ENCODE measurements at places on chromosomes 4 and X. TPM values are rescaled to one million over a fixed set of nuclear protein-coding genes. Genes with fewer than 3 reads are reported as not detected.

Gene TMEM47
- total RNA-seq: 44.7 TPM

Gene CLGN
- not detected for total RNA-seq

Gene SSX2
- not detected for total RNA-seq

Gene CCNQ
- total RNA-seq: 31.2 TPM

Gene ATP1B4
- total RNA-seq: 0.74 TPM

Gene FBXO8
- 24.3 TPM for total RNA-seq

Gene CNGA1
- 2.0 TPM for total RNA-seq

Gene CXorf51B
- total RNA-seq: not detected

DNA sequence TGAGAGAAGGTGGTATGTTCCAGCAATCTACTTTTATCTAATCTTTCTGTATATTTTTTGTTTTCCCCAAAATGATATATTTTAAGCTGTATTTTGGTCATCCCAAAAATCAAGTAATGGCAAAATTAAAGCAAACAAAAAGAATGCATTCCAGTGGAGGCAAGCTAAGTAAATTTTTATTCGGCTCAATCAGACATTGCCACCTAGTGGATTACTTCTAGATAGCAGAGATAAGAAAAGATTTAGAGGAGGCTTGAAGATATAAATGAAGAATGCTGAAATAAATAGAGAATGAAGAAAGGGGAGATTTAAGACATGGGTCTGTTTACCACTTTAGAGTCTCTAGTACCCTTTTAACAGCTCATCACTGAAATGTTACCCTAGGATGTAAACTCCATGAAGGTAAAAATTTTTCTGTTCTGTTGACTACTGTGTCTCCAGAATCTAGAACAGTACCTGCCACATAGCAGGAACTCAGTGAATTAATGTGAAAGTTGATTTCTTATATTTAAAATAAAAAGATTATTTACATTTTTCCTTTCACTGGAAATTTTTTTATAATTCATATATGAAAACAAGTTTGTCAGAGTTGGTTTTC lies 110.9 kb upstream of the ANK2 start:
- no peaks in the 10 kb centered on the region for H3K36me3 ChIP-seq
- H3K27me3 ChIP-seq: no peaks in the 10 kb centered on the region
- DNase-seq: no peak

GRCh38 chrX:133191739-133192039 lies 26.5 kb downstream of the TFDP3 start:
- no peaks in the 10 kb centered on the region for H3K4me1 ChIP-seq
- no peak overlapping the region for H3K4me3 ChIP-seq
- no peaks in the 10 kb centered on the region for H3K27me3 ChIP-seq

GRCh38 chrX:102950908-102951866 lies 14.1 kb downstream of the RAB40AL start:
- no peaks in the 10 kb centered on the region for H3K4me1 ChIP-seq
- no peaks in the 10 kb centered on the region for H3K27me3 ChIP-seq
- H3K36me3 ChIP-seq: no peaks in the 10 kb centered on the region
- no peak overlapping the region for H3K4me3 ChIP-seq

GRCh38 chr4:15963576-15963975 lies 601 bp upstream of the FGFBP2 start:
- no peak overlapping the region for H3K4me3 ChIP-seq
- no peaks in the 10 kb centered on the region for H3K27me3 ChIP-seq
- peaks cover 4% of the 10 kb centered on the region for H3K4me1 ChIP-seq
- no peak for DNase-seq

DNA sequence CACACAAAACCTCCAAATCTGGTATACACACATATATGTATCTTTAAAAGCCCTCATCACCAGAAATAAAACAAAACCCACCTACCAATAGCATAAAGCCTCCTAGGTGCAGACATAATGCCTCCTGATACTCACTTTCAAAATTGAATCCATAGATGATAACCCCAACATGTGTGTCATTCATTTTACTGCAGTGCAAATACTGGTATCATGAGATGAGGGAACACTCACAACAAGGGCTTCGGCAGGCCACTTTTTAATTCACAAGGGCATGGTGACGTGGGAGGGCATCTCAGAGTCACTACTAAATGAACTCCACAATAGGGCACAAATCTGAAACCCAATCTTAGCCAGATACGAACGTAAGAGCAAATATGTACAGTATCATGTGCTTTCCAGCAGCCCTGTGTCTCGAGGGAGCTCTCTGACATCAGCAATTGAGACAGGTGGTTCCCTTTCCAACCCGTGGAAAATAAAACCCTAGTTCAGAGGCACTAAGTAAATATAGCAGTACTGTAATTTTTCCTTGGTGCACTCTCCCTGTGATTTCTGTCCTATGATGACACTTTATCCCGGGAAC lies 14.1 kb upstream of the PPARGC1A start:
- H3K4me1 ChIP-seq: no peaks in the 10 kb centered on the region
- H3K27me3 ChIP-seq: no peaks in the 10 kb centered on the region
- DNase-seq: no peak
- H3K4me3 ChIP-seq: no peak overlapping the region
- H3K36me3 ChIP-seq: no peaks in the 10 kb centered on the region

DNA sequence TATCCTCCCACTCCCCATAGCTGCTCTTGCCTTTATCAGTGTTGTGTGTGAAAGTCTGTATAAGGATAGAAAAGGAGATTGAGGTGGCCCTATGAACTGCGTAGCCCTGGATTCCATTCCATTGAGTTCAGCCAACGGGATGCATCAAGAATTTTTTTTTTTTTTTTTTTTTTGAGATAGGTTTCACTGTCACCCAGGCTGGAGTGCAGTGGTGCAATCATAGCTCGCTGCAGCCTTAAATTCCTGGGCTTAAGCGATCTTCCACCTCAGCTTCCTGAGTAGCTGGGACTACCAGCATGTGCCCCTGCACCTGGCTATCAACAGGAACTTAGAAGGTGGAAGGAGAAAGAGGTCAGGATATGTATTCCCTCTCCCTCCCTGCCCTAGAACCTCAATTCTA lies 187.2 kb upstream of the SPRY1 start:
- no peaks in the 10 kb centered on the region for H3K27me3 ChIP-seq
- DNase-seq: no peak
- H3K27ac ChIP-seq: no peak overlapping the region
- no peak overlapping the region for H3K4me3 ChIP-seq

- DNase-seq: peak; percentile 72
- H3K36me3 ChIP-seq: no peaks in the 10 kb centered on the region
These were observed 58.8 kb upstream of the FAAH2 start for GRCh38 chrX:57227691-57228090.

DNA sequence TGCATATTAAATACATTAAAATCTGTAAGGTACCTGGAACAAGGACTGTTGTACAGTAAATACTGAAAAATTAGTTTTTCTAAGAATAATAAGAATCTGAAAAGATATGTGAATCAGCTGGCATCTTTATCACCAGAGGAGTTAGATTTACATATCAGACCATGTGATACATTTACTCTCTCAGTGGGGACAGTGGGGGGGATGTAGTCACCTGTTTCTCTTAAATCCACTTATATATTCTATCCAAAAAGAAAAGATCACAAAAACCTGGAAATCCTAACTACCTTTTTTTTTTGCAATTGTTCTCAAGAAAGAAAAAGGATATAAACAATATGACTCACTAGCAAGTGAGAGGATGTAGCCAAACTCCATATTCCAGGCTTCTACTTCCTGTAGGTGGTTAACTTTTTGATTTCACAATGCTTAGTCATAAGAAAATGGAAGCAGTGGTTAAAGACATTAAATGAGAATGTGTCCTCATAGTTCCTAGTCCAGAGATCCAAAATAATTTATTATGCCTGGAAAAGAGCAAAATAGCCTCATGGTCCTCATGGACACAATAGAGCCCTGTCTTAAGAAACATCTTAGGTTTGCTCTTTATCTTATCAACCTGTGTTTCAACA lies 22.5 kb upstream of the MYOZ2 start:
- H3K4me3 ChIP-seq: no peak overlapping the region
- H3K4me1 ChIP-seq: peaks cover 13% of the 10 kb centered on the region
- no peaks in the 10 kb centered on the region for H3K36me3 ChIP-seq
- no peak for DNase-seq

DNA sequence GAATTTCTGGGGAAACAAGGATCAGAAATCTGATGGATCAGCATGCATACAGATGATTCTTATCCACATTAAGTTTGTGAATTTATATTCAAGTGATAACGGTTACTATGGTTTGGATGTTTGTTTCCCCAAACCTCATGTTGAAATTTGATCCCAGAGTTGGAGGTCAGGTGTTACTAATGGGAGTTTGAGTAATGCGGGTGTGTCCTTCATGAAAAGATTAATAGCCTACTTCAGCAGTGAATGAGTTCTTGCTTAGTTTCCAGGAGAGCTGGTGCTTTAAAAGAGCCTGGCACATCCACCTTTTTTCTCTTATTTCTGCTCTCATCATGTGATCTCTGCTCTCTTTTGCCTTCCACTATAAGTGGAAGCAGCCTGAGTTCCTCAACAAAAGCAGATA lies 712.4 kb downstream of the IL1RAPL1 start:
- no peaks in the 10 kb centered on the region for H3K27me3 ChIP-seq
- H3K4me3 ChIP-seq: no peak overlapping the region
- no peak overlapping the region for H3K27ac ChIP-seq
- DNase-seq: no peak
- no peaks in the 10 kb centered on the region for H3K36me3 ChIP-seq

- no peak overlapping the region for H3K4me3 ChIP-seq
- H3K36me3 ChIP-seq: no peaks in the 10 kb centered on the region
- no peak overlapping the region for H3K27ac ChIP-seq
These were observed 8.8 kb downstream of the TMEM255A start for GRCh38 chrX:120302434-120302833.

DNA sequence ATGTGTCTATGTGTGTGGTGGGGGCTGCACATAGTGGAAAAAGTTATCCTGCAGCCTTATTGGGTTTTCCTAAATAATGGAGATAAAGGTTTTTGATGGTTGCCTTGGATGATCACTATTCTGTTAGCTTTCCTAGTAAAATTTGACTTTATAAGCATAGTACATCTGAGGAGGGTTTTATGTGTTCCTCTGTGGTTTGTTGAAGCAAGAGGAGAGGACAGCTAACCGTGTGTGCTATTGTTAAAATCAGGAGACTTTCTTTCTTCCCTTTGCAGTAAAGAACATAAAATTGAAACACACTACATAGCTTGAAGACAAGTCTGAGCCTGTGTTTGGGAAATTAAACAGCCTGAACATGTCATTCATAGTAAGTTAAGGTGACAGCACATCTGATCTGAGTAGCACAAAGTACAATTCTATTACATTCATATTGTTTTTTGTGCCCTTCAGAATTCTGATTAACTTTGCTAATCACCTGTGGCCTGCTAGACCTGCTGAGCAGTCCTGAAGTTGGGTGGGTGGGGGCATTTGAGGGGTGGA lies 36.8 kb downstream of the C4orf51 start:
- no peak overlapping the region for H3K4me3 ChIP-seq
- H3K4me1 ChIP-seq: no peaks in the 10 kb centered on the region
- H3K36me3 ChIP-seq: no peaks in the 10 kb centered on the region
- no peaks in the 10 kb centered on the region for H3K27me3 ChIP-seq
- no peak for DNase-seq

- H3K4me3 ChIP-seq: no peak overlapping the region
- H3K36me3 ChIP-seq: no peaks in the 10 kb centered on the region
- no peak for DNase-seq
- H3K4me1 ChIP-seq: no peaks in the 10 kb centered on the region
- H3K27me3 ChIP-seq: no peaks in the 10 kb centered on the region
These were observed 30.4 kb upstream of the TEC start for GRCh38 chr4:48300004-48300403.

GRCh38 chr4:40502934-40503333 lies 126.7 kb downstream of the RBM47 start:
- no peaks in the 10 kb centered on the region for H3K27me3 ChIP-seq
- no peak for DNase-seq
- H3K36me3 ChIP-seq: no peaks in the 10 kb centered on the region
- H3K27ac ChIP-seq: no peak overlapping the region
- no peak overlapping the region for H3K4me3 ChIP-seq

DNA sequence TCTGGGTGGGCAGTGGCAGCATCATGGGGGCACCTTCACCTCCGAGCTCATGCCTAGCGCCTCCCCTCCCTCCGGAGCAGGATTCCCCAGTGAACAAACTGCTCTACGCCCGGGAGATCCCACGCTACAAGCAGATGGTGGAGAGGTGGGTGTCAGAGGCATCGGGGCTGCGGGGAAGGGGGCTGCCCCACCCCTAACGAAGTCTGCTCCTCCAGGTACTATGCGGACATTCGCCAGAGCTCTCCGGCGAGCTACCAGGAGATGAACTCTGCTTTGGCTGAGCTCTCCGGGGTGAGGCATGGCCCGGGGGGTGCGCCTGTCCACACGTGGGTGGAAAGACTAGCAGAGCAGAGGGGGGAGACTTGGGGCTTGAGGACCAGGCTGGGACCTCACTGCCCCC lies 2.7 kb upstream of the SRPK3 start:
- peaks cover 18% of the 10 kb centered on the region for H3K4me1 ChIP-seq
- H3K36me3 ChIP-seq: no peaks in the 10 kb centered on the region
- no peak for DNase-seq
- H3K27me3 ChIP-seq: no peaks in the 10 kb centered on the region

GRCh38 chr4:52952540-52952939 lies 90.4 kb downstream of the RASL11B start:
- H3K36me3 ChIP-seq: no peaks in the 10 kb centered on the region
- no peak for DNase-seq
- H3K27ac ChIP-seq: no peak overlapping the region
- no peaks in the 10 kb centered on the region for H3K27me3 ChIP-seq
- no peak overlapping the region for H3K4me3 ChIP-seq
- H3K4me1 ChIP-seq: peaks cover 6% of the 10 kb centered on the region

GRCh38 chrX:153057281-153057680 lies 1.0 kb downstream of the PNMA3 start:
- peaks cover 11% of the 10 kb centered on the region for H3K4me1 ChIP-seq
- no peak overlapping the region for H3K27ac ChIP-seq
- H3K36me3 ChIP-seq: no peaks in the 10 kb centered on the region

- no peaks in the 10 kb centered on the region for H3K36me3 ChIP-seq
- no peaks in the 10 kb centered on the region for H3K27me3 ChIP-seq
- no peak overlapping the region for H3K4me3 ChIP-seq
- no peaks in the 10 kb centered on the region for H3K4me1 ChIP-seq
These were observed 9.6 kb downstream of the ADGRG4 start for GRCh38 chrX:136310411-136310810.

DNA sequence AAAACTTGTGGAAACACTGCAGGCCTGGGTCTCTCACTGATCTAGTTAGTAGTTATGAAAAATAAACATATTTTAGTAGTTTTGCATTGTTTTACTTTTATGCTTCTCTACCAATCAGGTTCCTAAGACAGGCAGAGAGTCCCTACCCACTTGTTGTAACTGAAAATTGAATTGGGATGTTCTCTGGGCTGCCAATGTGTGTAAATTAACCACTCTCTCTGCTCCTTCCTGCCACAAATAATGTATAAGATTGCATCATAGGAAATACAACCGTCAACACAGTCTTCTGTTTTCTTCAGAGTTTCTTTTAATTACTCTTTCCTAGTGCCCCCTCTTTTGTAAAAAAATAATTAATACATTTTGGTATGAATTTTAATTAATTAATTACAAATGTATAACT lies 677.3 kb downstream of the FSTL5 start:
- DNase-seq: no peak
- H3K4me3 ChIP-seq: no peak overlapping the region
- no peaks in the 10 kb centered on the region for H3K27me3 ChIP-seq
- no peaks in the 10 kb centered on the region for H3K4me1 ChIP-seq
- H3K36me3 ChIP-seq: no peaks in the 10 kb centered on the region

GRCh38 chr4:161010227-161010626 lies 1153.6 kb downstream of the FSTL5 start:
- no peaks in the 10 kb centered on the region for H3K4me1 ChIP-seq
- no peaks in the 10 kb centered on the region for H3K36me3 ChIP-seq
- H3K4me3 ChIP-seq: no peak overlapping the region
- no peak overlapping the region for H3K27ac ChIP-seq
- no peak for DNase-seq
- no peaks in the 10 kb centered on the region for H3K27me3 ChIP-seq

Data from vagina (tissue), 2 donors.